Muscle of arm (tissue), 14 donors: ENCODE measurements at places on chromosomes 7 and 10. TPM values are rescaled to one million over a fixed set of nuclear protein-coding genes. Genes with fewer than 3 reads are reported as not detected.

Gene SLC13A1
- not detected for polyA plus RNA-seq

Gene PSMC2
- 97.6 TPM for polyA plus RNA-seq

Gene SKIDA1
- 2.6 TPM for polyA plus RNA-seq

Gene AGR2
- 3.3 TPM for polyA plus RNA-seq

Gene SH3PXD2A
- polyA plus RNA-seq: 154 TPM

Gene HHEX
- 7.6 TPM for polyA plus RNA-seq

Gene WNT8B
- polyA plus RNA-seq: not detected

Gene CYP2E1
- 1.3 TPM for polyA plus RNA-seq

Gene NODAL
- polyA plus RNA-seq: not detected

Gene GRID2IP
- not detected for polyA plus RNA-seq

Gene PRRT4
- 18.9 TPM for polyA plus RNA-seq

Gene TMEM270
- not detected for polyA plus RNA-seq

Gene EPHB4
- polyA plus RNA-seq: 39.8 TPM

Gene CYP3A4
- polyA plus RNA-seq: not detected

Gene ELN
- polyA plus RNA-seq: 161 TPM

Gene SP8
- not detected for polyA plus RNA-seq

Gene SPDYE2B
- 0.84 TPM for polyA plus RNA-seq

Gene ADIRF
- 4.6 TPM for polyA plus RNA-seq

Gene INSYN2A
- polyA plus RNA-seq: 0.82 TPM

Gene AOAH
- polyA plus RNA-seq: 4.1 TPM

Gene ABCB1
- not detected for polyA plus RNA-seq
